ENCODE measurements at places on chromosomes 4 and X.

DNA sequence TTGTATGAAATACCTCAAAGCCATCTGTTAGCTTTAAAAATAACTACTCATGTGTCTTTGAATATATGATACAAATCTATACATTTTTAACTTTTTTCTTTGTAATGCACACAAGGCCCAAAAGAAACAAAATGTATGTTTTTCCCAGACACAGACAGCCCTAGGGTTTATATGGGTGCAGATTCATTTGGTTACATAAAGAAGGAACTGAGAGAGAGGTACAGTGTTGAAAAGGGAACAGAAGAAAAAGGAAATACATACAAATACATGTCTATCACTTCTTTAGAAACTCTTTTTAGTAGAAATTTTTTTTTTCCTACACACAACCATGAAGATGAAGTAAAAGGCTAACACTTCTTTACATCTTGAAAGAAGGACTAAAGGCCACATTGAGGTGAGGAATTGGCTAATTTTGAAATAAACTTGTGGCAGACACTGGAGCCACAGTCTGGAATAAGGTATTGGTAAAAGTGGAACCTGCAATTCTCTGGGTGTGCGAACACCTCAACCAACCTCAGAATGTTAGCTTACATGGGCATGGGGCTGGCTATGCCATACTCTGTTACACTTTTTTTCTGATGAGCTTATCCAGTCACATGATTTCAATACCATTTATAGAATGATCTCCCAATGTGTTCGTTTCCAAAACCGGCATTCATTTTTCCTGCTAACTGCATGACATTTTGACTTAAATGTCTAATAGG, 67.9 kb downstream of the FAM47C start:
- DNase-seq = no peak

DNA sequence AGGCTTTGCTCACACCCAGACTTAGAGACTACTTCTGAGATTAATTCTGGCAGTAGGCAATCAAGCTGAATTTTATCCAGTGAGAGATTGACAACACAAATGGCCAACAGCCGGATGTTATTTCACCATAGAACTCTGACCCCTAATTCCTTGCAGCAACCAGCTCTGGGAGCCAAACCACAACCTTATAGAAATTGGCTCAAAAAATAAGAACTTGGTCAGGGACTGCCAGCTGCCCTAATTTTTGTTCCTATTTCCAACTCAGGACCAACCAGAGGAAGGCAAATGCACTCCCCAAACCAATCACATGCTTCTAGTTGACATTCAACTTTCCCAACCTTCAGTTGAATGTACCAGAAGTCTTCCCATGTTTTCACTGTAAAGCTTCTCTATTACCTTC, 269.7 kb downstream of the HS3ST1 start:
- no peak for DNase-seq

GRCh38 chrX:144335402-144335801, 451.5 kb downstream of the UBE2NL start:
- DNase-seq = no peak

DNA sequence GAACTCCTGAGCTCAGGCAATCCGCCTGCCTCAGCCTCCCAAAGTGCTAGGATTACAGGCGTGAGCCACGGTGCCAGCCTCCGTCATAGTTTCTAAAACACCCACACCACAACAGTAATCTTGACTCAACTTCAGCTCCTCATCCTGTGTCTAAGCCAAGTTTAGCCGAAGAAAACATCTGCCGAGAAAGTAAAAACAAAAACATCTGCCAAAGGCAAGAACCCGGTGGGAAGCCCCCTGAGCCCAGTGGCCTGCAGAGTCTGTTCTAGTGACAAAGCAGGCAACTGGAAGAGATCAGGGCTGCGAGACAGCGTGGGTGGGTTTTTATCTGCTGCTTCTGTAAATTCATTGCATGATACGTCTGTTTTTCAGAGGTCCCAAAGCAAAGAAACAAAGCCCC, 26.6 kb upstream of the CD99 start:
- DNase-seq = no peak

- no peak for DNase-seq
Measured at GRCh38 chr4:43148481-43148880, 256.0 kb downstream of the GRXCR1 start.

DNA sequence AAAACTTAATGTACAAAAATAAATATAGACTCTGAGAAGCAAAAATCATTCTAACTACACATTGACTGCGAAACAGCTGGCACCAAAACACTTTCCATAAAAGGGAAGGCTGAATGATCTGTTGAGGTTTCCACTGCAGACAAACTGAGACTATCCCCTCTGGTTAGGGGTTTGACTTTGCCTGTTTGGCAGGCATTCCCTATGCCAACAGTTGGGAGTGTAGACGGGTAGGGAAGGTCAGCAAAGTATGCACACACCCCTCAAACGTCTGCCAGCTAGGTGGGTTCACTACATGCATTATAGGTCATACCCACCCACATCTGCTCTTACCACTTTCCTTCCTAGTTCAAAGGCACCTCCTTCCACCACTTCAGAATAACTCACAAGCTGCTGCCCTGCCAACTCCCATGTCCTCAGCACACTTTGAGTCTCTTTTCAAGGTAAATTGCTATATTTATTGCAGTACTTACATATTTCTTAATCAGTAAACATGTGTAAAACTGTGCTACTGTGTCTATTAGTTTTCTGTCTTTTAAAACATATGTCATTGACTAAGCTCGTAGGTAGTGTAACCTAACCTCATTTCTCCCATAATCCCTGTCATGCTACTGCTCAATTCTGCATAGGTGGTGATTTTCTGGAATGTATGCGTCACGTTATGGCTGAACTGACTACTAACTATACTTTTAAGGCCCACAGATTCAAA, 12.4 kb downstream of the CTSO start:
- DNase-seq = no peak

GRCh38 chr4:110484029-110484428, 8.1 kb downstream of the ENPEP start:
- no peak for DNase-seq

DNA sequence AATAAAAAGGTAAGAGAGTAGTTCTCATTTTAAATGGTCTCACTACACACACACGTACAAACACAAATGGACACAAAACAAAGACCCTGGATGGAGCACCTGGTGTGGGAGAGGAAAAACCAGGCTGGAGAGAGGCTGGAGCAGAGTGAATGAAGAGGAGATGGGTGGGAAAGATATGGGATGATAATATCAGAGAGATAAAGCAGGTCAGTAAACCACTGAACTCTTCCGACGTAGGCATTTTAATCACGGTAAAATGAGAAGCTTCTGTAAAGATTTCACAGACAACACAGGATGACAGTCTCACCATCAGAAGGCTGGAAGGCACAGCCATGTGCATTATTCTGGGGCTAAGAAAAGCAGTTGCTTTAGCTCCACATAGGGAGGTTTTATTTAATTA, 532.8 kb downstream of the KCNIP4 start:
- no peak for DNase-seq

DNA sequence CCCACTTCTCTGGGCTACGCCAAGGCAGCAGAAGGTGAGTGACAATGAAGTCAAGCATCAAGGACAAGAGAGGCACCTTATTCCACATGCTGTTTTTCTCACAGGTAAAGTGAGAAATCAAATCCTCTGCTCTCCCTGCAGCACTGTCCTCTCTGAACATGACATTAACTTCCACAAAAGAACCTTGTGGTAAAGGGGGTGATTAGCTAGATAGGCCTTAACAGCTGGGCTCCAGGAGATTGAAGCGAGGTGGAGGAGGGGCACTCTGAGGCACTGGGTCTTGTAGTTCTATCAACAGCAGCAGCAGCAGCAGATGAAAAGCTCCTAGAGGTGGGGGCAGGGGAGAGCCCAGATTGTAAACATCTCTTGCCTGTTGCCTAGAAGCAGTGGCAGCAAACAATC, 96.8 kb upstream of the CXXC4 start:
- no peak for DNase-seq

DNA sequence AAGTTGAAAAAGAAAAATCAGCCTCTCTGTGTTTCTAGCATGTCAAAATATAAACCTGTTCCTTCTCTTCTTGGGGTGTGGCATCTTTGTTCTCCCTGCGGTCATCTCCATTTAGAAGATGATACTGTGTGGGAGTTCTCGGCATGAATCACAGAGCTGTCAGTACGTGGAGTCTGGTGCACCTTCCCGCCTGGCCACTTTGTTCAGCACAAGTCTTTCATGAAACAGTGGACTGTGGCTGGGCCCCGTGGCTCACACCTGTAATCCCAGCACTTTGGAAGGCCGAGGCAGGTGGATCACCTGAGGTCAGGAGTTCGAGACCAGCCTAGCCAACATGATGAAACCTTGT, 166.5 kb downstream of the MAML3 start:
- no peak for DNase-seq

DNA sequence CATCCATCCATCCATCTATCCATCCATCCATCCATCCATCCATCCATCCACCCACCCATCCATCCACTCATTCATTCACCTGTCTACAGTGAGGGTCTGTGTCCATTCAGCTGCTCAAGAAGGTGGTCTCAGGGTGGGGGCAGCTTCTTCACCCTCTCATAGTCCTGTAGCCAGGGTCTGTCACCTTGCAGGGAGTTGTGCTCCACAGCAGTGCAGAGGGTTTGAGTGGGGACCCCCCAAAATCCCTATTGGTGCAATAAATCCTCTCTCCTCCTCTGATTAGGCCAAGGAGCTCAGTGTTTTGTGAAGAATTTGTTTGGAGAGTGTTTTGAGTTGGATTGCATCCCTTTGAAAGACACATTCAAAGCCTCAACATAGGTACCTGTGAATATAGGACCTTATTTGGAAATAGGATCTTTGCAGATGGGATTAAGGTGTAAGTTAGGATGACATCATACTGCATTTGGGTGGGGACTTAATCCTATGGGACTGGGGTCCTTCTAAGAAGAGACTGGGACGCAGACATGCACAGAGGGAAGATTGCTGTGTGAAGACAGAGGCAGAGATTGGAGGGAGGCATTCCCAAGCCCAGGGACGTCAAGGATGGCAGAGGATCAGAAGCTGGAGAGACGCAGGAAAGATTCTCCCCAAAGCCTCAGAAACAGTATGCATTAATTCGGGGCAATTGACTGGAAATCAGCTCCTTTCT, 12.0 kb downstream of the P2RY8 start:
- DNase-seq = no peak

DNA sequence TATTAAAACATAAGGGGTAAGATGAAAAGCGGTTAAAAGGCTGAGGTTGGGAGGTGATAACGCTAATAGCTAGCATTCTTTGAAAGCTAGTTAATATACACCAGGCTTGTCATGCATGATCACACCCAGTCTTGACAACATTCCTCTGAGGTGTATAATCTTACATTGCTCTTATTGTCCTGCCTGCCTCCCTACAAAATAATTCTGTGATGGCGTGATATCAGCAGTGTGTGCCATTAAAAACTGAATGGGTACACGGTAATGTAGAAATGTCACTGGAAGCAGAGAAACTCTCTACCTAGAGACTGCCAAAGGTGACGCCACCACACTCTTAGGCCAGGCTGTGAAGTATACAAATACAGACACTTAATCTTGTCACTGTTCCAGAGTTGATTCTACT, 68.1 kb downstream of the DIAPH2 start:
- no peak for DNase-seq

DNA sequence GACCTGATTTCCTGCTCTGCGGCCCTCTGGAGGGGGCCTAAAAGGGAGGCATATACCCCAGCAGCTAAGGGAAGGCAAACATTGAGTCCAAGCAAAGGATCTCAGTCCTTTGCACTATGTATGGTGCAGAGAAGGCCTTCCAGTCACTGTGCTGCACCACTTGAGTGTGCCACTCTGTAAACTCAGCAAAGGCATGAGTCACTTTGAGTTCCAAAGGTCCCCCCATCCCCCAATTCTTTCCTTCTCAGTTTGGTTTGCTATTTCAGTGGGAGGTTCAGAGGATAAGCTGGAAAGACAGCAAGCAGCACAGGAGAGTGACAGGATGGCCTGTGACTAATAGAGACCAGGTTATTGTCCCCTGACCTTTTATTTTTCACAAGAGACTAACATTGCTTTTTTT, 131.3 kb downstream of the FHDC1 start:
- no peak for DNase-seq

- DNase-seq = no peak
Measured at GRCh38 chrX:96176921-96177320, 507.7 kb upstream of the DIAPH2 start.

GRCh38 chr4:83561381-83561780, 25.5 kb downstream of the GPAT3 start:
- no peak for DNase-seq

- DNase-seq = no peak
Measured at GRCh38 chr4:84751707-84752106, 168.8 kb downstream of the CDS1 start.

- DNase-seq = no peak
Measured at GRCh38 chrX:88660836-88661235, 86.2 kb upstream of the CPXCR1 start.

- DNase-seq = no peak
Measured at GRCh38 chrX:53379008-53379710, 43.3 kb downstream of the SMC1A start.

DNA sequence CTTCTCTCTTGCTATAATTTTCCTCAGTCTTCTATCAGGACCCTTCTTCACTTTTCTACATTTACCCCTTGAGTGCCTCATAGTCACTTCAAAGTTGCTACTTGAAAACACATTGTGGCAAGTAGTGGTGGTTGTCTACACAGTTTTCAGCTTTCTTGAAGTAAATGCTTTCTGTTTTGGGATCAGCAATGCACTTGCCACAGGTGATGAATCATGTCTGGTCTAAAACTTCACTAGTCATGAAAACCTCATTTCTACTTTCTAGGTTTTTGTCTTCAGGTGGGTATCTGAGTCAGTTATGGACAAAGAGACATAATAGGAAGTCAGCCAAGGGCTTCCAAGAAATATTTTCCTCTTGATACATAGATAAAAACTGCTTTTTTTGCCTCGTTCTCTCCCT, 359.2 kb downstream of the CCSER1 start:
- no peak for DNase-seq

DNA sequence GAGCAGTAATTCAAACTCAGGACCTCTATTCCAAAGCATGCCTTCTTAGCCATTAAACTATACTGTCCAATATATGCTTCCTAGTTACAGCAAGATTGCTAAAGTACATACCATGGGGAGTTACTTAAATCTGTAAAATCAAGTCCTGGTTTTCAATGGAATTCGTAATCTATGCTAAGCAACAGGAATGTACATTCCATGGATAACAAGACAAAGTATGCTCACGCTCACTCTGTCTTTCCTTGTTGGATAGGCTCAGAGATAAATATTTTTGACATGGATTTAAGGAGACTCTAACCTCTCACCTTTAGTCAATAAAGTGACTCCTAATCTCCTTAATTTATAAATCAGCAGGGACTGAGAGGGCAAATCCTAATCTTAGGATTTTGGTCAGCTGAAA, 47.3 kb upstream of the STK26 start:
- DNase-seq = no peak

- DNase-seq = no peak
Measured at GRCh38 chr4:32890398-32890797, 2170.2 kb downstream of the PCDH7 start.

GRCh38 chr4:144557404-144557803, 88.6 kb upstream of the HHIP start:
- DNase-seq = no peak

DNA sequence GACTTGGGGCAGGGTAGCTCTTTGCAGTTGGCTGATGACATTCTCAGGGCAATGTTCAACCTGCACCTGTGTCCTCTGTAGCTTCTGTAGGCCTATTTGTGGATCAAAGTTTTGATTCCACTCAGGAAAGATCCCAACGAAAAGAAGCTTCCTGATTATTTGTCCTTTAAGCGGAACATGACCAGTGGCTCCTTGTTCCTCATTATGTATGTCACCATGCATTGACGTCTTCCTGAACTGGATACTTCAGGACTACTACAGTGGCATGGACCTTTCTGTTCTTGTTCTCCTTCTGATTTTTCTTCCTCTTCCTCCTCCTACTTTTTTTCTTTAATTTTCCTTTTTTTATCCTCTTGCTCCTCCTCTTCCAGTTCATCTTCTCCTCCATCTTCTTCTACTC, 62.4 kb downstream of the NBDY start:
- DNase-seq = no peak
